ENCODE measurements at places on chromosomes 3 and 15.

DNA sequence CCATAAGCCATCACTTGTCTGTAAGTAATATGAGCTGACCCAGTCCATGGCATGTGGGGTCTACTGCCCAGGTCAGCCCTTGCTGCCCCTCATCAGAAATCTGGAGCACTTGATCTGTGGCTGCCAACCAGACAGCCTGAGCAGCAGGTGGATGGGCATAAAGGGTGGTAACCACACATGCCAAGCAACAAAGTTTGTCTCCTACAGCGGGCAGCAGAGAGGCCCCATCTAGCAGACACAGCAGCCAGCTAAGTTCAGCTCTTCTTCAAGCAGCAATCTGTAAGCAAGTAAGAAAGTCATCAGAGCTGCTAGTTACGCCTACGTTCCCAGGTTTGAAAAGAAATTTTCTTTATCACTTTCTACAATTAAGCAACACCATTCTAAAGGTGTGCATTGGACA lies 27.9 kb downstream of the CHCHD4 start:
- no peak for DNase-seq

DNA sequence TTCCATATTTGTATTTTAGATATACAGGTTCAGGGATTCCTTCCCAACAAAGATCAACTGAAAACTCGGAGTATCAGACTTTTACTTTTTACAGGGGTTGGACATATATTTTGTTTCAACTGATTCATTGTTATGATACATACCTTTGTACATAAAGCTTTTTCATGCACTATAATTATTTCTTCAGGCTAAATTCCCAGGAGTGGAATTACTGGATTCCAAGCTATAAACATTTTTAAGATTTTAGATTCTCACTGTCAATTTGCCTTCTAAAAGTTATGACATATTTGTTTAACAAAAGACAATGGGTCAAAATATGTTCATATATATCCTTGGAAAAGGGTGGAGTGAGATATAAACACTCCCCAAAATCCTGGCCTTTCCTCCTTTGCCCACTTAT lies 449.0 kb downstream of the PDCD6IP start:
- no peak for DNase-seq

DNA sequence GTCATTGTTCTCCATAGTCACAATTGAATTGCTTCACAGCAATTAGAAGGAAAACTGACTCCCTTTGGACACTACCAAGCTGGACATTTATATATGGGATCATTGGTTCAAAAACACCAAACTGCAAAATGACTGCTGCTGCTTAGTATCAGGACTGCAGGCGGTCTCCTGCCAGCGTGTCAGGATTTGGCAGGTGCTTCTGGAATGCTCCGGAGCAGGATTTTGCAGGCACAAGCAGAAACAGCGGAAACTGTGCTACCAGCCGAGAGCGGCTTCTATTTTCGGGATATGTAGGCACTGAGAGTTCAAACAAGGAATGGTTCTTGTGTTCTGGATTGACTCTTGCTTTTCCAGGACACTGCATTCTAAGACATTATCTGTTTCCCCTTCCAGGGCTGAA lies 95.5 kb downstream of the SSR3 start:
- DNase-seq, result no peak

DNA sequence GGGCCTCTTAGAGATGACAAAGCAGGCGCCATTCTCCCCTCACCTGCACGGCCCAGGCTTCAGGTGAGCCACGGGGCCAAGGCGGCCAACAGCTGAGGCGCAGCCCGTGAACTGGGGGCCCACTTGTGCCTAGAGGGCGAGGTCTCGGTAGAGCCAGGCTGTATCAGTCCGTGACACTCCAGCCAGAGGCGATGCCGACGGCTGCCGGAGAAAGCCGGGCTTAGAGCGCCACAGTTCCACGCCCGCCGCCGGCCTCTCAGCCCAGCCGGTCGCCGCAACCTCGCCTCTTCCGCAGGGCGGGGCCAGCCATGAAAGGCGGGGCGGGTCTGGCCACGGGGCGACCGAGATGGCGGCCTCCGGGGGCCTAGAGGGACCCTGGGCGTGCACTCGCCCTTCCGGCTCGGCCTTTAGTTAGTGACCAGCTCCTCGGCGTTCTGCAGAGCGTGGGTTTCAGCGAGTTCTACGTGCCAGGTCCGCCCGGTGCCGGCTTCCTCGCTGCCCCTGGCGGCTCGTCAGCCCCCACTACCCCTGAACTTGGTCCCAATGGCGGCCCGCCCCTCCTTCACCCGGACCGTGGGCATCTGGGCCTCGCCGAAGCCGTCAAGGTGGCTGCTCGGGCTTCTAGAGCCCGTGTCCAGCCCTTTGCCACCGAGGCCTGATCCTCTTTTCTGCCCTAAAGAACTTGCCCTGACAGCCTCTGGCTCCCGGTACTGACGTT lies at the start of gene ZNF621:
Gene ZNF621, plus strand, starts transcription at position 393 of the 718 bp plus-strand sequence. CDS start 881 bp downstream, outside the sequence.
- DNase-seq, result peak; percentile 89

- DNase-seq, result no peak
Observed at GRCh38 chr15:93895976-93896770, 335.2 kb upstream of the MCTP2 start.

DNA sequence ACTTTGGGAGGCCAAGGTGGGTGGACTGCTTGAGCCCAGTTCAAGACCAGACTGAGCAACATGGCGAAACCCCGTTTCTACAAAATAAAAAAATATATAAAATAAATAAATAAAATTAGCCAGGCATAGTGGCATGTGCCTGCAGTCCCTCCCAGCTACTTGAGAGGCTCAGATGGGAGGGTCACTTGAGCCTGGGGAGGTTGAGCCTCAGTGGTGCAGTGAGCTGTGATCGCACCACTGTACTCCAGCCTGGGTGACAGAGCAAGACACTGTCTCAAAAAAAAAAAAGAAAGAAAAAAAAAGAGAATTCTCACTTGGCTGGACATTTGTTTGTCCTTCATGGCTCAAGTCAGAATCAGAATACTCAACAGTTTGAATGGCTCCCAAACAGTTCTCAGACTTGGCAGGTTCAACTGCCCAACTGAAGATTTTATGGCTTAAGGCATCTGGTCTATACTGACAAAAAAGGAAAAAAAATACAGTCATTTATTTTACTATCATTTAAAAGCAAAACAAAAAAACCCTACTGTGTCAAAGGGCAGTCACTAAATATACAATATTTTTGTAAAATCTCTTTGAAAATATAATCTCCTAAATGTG lies 106.6 kb downstream of the FBXL22 start:
- no peak for DNase-seq

- DNase-seq, result peak; percentile 11
Observed at GRCh38 chr3:141115789-141116541, 64.8 kb downstream of the SPSB4 start.
